ENCODE measurements at places on chromosomes 5 and 9.
A peak's percentile ranks its signal among the peaks of the same experiment; 100 is the strongest.

DNA sequence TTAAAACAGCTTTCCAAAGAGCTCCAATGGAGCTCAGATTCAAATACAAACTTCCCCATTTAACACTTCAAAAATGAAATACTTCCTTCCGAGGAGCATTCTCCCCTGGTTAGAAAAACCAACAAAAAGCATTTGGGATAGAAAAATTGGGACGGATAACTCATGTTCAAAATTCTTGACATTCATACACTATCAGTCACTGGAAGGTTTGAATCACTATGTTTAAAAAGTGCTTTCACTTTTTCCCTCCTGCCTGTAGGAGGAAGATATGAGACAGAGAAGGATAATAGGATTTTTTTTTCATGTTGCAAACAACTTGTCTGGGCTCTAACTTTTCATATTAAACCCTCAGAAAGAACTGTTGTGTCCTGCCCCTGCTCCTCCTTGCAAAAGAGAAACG lies 412.0 kb downstream of the ACTL7B start:
- DNase-seq, result no peak

DNA sequence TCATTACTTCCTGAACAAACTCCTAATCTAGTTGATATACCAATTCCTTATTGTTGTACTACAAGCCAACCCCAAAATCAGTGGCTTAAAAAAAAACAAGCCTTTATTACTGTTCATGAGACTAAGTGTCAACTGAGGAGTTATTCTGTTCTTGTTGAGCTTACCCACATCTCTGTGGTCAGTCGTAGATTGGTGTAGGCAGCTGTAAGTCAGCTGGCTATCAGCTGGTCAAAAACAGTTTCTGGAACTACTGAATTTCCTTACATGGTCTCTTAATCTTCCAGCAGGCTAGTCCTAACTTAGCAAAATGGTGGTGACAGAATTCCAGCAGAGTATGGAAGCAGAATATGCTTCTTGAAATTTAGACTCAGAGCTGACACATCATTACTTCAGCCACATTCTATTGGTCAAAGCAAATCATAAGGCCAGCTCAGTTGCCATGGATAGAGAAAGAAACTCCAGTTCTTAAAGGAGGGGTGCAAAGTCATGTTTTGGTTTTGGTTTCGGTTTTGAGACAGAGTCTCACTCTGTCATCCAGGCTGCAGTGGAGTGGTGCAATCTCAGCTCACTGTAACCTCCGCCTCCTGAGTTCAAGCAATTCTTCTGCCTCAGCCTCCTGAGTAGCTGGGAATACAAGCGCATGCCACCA lies 386.1 kb upstream of the MPDZ start:
- DNase-seq, result no peak

DNA sequence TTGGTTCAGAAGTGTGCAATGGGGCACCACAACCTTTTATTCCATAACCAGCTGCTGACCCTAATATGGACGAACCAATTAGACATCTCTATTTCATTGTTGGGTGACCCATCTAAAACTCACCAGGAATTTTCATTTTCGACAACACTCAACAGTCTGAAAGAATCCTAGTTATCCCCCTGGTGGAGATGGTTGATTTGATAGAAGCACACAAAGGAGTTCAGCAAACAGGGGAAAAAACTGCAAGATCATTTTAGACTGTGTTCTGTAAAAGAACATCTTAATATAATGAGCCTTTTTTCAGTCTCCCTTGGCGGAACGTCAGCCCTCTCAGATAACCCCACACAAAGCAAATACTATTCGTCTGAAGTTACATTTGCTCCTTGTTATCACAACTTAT lies 367.4 kb downstream of the KIAA0825 start:
- no peak for DNase-seq

GRCh38 chr5:56900395-56900794 lies 9.0 kb upstream of the SETD9 start:
- no peak for DNase-seq

DNA sequence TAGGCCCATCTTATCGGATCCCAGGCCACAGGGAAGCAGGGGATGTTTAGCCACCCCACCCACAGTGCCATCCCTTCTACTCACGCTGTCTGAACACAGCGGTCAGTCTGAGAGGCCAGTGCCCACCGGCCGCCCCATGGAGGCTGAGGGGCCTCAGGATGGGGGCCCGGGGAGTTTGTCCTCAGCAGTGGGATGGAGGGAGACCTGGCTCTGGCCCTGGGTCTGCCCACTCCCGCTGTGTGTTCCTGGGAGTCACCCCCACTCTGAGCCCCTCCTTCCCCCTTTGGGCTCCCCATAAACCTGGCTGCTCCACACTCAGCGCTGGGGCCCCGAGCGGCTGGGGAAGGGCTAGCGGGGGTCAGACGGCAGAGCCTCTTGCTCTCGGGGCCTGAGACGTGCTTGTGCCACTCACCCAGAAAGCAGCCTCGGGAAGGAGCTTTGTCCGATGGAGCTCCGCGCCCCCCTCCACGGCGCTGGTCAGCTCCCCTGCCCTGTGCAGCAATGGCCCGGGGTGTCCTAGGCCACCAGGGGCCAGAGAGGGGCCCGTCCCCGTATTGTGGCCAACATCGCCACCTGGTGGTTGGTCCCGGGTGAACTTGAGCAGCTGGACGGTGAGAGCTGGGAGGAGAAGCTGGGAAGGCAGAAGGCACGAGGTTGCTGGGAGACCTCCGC lies 10.9 kb upstream of the LAMC3 start:
- DNase-seq, result peak; percentile 29

DNA sequence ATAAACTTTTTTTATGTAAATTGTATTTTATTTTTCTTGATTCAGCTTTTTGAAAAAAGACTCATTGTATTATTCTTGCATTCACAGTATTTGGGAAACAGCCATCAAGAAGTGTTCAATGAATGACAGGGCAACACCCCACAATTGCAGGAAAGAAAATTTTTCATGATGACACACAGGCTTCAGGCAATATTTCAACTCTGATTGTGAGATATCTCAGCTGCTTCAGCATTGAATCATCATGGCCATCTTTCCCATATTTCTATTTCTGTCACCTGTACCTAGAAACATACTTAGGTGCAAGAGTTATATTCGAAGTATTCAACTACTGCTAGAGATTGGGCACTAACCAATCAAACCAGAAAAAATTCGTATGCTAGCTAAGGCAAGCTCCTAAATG lies 446.0 kb downstream of the ISL1 start:
- no peak for DNase-seq

DNA sequence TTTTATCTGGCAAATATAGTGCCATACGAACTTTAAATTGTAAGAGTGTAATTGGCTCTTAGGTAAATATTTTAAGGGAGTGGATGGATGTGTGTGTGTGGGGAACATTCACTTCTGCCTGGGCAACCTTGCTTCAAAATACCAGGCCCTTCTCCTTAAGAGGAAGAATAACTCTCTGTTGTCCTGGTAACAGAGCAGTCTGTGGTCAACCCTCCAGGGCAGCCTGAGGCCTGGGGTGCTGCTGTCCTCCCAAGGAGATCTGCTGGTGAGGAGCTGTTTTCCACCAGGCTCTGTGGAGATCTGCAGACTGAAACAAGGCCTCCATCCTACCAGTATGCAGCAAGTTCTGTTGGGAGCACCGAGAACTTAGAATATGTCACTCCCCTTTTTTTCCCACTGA lies 325.2 kb downstream of the PSAT1 start:
- no peak for DNase-seq

DNA sequence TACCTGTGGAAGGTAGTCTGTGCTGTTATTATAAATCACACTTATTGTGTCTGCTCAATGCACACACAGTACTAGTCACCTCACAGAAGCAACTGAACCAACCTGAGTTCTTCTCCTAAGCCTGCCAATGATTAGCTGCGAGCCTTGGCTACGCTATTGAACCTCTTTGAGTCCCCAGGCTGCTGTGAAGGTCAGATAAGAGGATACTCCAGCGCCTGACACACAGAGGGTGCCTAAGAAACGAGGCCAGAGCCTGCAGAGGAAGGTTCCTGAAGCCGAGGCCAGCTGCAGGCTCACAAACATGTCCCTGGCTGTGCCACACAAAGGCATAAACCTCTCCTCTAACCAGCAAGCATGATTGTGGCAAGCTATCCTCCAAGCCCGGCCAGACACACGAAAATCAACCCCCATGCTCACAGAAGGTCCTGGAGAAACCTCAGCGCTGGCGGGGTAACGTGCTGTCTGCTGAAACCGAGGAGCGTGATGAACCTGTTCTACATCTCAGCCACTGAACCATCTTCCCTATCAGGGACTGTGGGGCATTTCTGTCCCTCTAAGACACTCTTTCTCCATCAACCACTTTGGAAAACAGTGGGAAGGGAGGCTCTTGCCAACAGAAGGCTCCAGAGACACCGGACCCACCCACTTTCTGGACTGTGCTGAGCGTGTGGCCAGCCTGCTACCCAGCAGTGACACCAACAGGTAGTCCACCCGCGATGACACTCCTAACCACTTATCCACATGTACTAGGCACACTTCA lies 53.2 kb upstream of the SLC25A51 start:
- no peak for DNase-seq

All from tibial nerve (tissue), 4 donors.